Stimulated activated CD4-positive, alpha-beta T cell treated with anti-CD3 and anti-CD28 coated beads, Interleukin-1b, Interleukin-23, amount 100 ng/mL, for 4 hours (primary cell): ENCODE measurements at places on chromosomes 6 and 20.

DNA sequence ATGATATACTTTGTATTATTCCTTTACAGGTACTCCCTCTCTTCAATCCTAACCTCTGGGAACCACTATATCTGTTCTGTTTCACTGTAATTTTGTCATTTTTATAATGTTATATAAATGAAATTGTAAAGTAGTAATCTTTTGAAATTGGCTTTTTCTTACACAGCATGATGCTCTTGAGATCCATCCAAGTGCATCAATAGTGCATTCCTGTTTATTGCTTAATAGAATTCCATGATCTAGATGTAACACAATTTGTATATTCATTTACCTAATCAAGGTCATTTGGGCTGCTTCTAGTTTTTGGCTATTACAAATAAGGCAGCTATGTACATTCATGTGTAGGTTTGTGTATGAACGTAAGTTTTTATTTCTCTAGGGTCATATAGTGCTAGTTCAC is 174.6 kb downstream of the KHDC1L start:
- DNase-seq, result no peak

- no peak for DNase-seq
Measured at GRCh38 chr6:31246051-31246521, 25.8 kb downstream of the HLA-C start.

GRCh38 chr6:90078513-90079289 is 184.4 kb downstream of the GJA10 start:
- DNase-seq, result no peak

- DNase-seq, result no peak
Measured at GRCh38 chr6:90118069-90118468, 178.6 kb downstream of the BACH2 start.

DNA sequence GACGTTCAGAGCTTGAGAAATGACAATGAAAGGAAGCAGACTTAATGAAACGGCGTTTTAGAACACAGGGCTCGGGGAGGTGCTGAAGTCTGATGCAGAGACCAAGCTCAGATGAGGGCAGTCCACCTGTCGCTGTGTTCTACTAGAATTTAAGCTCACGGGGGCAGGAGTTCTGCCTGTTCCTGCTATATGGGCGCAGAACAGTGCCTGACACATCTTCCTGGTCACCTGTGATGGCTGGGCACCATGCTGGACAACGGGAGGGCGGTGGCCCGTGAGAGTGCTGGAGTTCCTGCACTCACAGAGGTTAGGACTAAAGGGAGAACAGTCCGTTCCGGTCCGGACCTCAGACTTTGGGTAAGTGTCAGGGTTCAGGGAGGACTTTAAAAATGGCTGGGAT is 130.6 kb downstream of the ERMARD start:
- no peak for DNase-seq

GRCh38 chr6:130517444-130517931 is 151.7 kb downstream of the TMEM200A start:
- DNase-seq, result no peak

GRCh38 chr6:45445749-45446549 is 68.2 kb upstream of the SUPT3H start:
- DNase-seq, result no peak

DNA sequence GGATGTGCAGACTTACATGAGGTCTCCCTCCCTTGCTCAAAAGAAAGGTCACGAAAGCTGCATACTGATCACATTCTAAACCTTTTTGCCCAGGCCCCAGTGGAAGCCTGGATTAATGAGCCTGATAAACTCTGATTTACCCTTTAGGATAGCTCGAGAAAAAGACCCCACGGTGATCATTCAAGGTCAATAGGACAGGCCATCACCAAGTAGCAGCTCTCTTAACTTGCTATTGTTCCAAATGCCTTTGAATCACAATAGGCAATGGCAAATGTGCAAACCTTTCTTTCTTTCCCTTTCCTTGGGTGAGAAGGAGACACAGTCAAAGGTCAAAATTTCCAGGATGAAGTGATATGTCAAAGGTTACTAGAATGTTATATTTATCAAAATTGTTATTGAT is 327.3 kb downstream of the HDGFL1 start:
- no peak for DNase-seq

GRCh38 chr6:47481806-47482205 is 4.2 kb downstream of the CD2AP start:
- DNase-seq, result no peak
